Fibroblast of villous mesenchyme (primary cell): ENCODE measurements at places on chromosomes 5 and 9. TPM values are rescaled to one million over a fixed set of nuclear protein-coding genes. Genes with fewer than 3 reads are reported as not detected.

The SEMA4D gene
- 0.43 and 1.6 TPM in 2 replicates for total RNA-seq

The SPATA31D4 gene
- total RNA-seq: not detected in 2 replicates

The BTNL8 gene
- total RNA-seq: not detected in 2 replicates

The SH3GL2 gene
- 0.32 and 0.43 TPM in 2 replicates for total RNA-seq

The CCDC183 gene
- 0.32 and 0.43 TPM in 2 replicates for total RNA-seq
